ENCODE measurements at places on chromosomes 4 and X.

DNA sequence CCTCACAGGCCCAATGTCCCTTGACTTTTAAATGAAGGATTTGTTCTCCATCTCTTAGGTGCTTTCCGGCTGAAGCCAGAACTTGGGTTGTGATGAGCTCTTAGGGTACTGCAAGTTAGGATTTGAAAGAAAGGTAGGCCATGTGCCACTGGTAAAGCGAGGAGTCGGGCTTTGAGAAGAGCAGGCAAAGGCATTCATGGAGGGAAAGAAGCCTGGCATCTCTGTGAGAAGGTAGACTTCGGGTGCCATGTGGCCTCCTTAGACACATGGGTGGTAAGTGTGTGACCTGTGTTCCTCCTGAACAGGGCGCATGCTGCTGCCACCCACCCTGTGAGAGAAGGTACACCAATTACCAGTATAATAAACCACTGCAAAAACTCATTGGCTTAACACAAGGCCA lies 102.9 kb downstream of the GATB start:
- DNase-seq: no peak

DNA sequence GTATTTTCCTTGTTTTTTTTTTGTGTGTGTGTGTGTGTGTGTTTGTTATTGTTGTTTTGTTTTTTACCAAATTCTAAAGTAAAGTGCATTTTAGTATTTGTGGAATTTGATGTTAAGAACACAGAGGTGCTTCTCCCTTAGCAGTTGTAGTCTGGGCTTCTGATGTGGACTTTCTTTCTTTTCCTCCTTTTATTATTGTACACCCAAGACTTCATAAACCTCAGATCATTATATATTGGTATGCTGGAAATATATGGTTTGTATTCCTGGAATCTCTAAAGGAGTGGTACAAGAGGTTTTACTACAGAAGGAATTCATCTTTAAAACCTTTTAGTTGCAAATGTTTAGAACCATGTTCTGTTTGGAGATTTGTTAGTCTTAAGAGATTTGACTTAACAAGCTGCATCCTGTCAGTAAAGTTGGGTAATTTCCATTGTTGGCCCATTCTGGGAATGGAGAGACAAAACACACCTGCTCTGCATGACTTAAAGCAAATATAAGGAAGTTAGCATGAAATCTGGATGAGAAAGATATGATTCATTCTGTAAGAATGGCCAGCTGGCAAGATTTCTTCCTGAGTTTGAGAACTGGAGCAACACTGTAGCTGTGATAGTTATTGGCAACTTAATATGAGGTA lies 64.0 kb downstream of the SMAD1 start:
- DNase-seq: peak; percentile 93

- DNase-seq: no peak
Observed at GRCh38 chr4:92483341-92483740, 179.6 kb downstream of the GRID2 start.

- peak; percentile 11 for DNase-seq
Observed at GRCh38 chr4:25313201-25313895, 774 bp downstream of the ZCCHC4 start.

DNA sequence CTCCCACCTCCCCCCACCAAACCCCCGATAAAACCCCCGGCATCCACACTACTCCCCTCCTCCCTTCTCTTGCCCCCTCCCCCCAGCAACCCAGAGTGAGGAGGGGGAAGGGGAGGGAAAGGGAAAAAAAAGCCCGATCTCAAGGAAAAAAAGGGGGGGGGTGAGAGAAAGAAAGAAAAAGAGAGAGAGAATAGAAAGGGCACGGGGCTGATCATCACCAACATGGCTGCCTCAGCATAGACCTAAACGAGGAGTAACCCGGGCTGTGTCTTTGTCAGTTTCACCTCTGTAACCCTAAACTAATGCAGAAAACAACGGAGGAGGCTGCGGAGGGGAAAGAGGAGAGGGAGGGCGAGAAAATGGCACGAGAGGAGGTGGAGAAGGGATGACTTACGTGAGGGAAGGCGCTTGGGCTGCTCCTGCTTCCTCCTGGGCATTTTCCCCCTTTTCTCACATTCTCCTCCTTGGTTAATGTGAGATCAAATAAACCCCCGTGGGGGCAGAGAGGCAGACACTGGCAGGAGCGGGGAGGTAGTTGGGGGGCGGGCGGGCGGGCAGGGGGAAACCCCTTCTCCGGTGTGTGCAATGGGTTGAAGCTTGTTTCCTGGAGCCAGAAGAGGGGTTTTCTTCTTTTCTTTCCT lies 532 bp downstream of the ZNF827 start:
- DNase-seq: peak; percentile 40

DNA sequence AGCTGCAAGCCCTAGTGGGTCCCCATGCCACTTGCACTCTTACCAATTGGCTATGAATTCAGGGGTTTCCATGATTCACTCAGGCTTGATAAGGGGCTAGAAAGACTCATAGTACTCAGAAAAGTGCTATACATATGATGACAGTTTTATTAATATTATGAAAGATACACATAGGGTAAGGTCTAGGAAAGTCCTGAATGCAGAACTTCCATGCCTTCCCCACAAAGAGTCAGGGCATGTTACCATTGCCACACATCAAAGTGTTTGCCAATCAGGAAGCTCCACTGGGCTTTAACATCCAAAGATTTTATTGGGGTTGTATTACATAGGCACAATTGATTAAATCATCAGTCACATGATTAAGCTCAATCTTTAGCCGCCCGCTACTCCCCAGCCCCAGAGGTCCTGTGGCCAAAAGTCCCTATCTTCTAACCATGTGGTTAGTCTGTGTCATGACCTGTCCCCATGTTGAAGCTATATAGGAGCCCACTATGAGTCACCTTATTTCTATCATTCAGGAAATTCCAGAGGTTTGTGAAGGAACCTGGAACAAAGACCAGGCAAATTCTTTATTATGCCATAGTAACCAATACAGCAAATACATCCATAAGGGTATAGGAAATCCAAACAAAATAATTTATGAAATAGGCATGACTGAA lies 635.6 kb downstream of the STPG2 start:
- peak; percentile 1 for DNase-seq

- no peak for DNase-seq
Observed at GRCh38 chrX:153728095-153728494, 3.4 kb downstream of the ABCD1 start.

DNA sequence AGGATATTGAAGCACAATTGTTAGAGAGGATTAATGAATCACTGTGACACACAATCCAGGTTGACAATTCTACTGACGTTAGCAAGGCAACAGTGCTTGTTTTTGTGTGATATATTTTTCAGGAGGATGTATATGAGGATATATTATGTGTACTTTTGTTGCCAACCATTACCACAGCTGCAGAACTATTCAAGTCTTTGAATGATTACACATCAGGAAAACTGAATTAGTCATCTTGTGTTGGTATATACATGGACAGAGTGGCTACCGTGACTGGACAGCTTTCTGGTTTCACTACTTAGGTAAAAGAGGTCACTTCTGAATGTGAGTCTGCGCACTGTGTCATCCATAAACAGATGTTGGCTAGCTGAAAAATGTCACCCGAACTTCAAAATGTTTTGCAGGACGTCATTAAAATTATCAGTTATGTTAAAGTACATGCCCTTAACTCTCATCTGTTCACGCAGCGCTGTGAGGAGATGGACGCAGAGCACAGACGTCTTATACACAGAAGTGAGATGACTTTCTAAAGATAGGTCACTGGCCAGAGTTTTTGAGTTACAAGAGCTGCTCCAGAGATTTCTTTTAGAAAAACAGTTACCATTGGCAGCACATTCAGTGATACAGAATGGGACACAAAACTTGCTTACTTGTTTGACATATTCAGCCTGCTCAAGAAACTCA lies 69.0 kb downstream of the MRPL1 start:
- DNase-seq: peak; percentile 94

DNA sequence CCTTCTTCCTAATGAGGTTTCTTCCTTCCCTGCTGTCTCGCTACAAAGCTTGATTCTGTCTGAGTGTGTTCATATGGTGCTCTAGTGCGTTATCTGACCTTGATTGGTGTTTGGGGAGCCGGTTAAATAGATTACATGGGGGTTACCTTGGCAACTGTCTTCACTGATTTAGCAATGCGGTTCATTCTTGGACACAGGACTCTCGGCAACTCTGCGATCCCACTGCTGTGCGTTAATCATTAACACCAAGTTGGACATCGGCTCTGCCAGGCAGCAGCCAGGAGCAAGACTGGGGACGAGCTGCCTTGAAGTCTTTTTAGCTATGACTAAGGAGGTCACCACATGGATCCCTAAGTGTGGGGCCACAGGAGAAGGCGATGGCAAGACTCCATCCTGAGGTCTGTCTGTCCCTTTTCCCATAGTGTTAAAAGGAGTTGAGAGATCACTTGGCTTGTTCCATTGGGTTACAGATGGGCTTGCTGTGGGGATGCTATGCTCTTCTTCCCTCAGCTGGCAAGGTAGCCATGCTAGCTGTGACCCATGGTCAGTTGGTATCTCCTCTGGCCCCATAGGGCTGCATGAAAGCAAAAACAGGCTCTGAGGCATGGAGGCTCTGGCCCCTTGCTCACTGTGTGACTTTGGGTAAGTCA lies 93.4 kb upstream of the MAMLD1 start:
- DNase-seq: no peak

DNA sequence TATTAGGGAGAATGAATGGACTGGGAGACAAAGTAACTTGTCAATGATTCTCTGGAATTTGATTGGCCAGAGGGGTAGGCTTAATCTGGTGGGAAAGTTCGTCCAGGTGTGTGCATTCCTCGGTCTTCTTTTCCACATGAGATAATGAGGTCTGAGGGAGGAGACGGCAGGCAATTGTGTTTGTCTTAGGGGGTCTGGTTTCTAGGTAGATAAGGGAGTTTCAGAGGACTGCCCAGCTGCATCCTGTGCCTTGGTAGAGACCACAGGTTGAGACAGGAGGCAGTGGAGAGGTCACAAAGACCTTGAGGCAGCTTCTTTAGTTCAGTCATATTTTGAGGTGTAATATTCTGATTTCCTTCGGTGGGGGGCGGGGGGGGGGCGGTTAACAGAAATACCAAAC lies 4.3 kb downstream of the MGST2 start:
- DNase-seq: no peak

DNA sequence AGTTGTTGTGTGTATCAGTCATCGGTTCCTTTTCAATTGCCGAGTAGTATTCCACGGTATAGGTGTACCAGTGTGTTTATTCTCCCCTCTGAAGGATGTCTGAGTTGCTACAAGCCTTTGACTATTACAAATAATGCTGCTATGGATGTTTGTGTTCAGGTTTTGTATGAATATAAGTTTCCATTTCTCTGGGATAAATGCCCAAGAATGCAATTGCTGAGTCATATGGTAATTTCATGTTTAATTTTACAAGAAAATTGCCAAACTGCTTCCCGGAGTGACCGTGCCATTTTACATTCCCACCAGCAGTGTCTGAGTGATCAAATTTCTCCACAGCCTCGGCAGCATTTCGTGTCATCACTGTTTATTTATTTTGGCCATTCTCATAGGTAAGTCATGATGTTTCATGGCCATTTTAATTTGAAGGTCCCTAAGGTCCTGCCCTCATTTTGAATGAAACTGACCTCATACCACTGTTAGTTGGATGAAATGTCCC lies 73.9 kb downstream of the IRF2 start:
- DNase-seq: peak; percentile 96

GRCh38 chr4:161329852-161330251 lies 833.9 kb downstream of the FSTL5 start:
- DNase-seq: no peak

DNA sequence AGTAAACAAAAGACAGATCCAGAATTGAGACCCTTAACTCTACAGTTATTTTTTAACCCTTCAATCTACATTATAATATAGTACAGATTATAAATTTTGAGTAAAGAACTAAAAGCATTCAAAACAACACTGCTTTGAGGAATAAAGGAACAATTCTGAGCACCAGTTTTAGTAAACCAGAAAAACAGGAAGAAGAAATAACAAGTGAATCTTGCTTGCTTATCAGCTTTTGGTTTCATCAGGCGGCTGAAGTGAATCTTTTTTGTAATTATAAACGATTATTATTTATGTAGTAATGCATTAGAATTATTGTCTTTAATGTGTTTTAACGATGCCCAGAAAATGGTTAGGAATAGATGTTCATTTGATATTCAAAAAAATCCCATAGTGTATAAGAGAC lies 305.4 kb downstream of the ARAP2 start:
- no peak for DNase-seq

DNA sequence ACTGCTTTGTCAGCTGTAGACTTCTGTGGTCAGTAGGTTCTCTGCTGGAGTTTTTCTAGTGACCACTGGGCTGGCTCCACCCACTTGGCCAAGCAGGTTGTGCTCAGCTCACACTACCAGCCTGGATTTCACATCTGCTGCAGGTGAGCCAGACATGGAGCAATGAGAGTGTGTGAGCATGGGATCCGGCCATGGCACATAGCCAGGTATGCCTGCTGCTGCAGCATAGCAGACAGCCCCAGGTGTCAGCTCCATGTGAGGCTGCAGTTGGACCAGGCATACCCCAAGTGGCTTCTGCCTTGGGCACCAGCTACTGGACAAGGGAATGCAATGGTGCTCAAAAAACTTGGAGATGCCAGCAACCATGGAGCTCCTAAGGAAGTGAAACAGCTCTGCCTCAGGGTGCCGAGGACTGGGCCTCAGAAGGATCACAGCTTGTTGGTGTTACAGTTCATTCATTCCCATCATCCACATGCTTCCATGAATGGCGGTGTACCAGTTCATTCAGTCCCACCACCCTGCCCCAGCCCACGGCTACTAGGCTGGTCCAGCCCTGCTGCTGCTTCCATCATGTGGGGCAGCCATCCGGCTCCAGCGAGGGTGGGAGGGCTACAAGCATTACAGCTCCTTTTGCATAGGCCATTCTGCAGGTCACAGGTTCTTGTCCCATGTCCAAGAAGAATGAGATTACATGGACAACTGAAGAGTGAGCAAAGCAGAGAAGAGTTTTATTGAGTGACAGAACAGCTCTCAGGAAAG lies 389.1 kb upstream of the PCDH7 start:
- no peak for DNase-seq

DNA sequence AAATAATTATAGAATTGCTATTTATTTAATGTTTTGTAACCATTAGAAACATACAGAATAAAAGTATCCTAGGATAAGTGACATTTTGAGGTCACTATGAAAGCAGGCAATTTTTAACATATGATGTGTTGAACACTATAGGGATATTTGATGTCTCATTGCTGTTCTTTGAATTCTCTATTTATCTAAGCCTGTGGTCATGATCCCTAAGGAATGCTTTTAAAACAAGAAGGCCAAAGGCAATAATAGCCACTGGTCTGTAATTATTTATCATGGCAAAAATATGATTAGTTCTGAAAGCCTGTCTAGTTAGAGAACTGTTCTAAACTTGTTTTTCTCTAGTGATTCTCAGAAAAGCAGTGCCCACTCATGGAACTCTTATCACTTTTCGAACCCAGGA lies 186.6 kb downstream of the RPA4 start:
- no peak for DNase-seq

DNA sequence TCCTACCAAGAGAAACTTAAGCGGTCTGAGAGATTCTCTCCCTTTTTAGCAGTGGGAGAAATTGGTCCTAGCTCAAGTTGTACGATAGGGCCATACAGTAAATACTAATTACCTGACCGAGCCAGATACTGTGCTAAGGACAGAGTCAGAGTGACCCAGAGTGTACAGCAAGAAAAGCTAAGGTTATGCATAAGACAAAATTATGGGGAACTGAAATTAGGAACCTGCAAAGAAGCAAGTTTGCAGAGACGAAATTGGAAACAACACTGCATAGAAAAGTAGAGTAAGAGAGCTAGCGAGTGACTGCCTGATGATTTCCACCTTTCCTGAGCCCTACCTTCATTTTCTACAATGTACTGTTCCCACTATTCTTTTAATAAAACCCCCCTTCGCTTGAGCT lies 278.1 kb downstream of the NKX6-1 start:
- DNase-seq: no peak
